ENCODE measurements at places on chromosomes 5 and 9. TPM values are rescaled to one million over a fixed set of nuclear protein-coding genes. Genes with fewer than 3 reads are reported as not detected.

Gene PCDHGB2
- 0.26 TPM for total RNA-seq

Gene CYSRT1
- 3.9 TPM for total RNA-seq

Gene IFNA2
- not detected for total RNA-seq

Gene PLK2
- total RNA-seq, result 259 TPM

Gene OBP2B
- total RNA-seq, result not detected

Measured in bronchial epithelial cell (primary cell).